Frontal cortex (tissue), 4 donors: ENCODE measurements at places on chromosomes 6 and 20.

DNA sequence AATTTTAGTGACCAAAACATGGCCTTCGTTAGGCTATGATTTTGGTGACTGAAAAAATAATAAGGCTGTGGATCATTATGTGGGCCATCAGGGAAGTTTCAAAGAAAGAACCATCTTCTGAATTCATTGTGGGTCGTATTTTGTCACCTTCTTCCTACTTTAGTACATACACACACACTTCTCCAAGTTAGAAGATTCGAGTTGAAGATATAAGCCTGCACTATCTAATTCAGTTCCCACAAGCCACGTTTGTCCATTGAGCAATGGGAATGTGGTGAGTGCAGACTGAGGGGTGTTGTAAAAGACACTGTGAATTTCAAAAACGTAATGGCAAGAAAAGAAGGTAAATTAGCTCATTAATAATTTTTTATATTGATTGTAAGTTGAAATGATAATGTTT lies 766.0 kb downstream of the KIF16B start:
- no peak for DNase-seq

GRCh38 chr6:38047562-38047961 lies 228.0 kb downstream of the ZFAND3 start:
- no peak for DNase-seq

DNA sequence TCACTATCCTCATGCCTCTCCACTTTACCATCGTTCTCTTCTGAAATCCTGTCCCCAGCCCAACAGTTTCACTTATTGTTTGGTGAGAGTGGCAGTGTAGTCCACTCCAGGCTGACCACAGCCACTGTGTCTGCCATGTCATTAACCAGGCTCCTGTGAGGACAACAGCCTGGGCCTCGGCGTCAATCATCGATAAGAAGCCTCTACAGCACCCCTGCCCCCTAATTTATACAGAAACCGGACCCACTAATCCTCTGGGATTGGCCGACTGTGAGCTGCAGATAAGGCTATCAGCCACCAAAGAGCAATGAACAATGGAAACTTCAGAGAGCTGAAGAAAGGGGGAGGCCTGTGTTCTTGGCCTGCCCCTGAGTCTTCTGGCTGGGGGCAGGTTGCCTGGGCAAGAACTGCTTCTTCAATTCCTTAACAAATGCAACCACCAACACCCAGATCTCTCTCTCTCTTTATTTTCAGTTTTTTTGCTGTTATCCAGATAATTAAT lies 3.4 kb downstream of the EGFL8 start:
- DNase-seq = no peak

- DNase-seq = no peak
Measured at GRCh38 chr6:22613051-22613450, 43.7 kb downstream of the HDGFL1 start.

- DNase-seq = no peak
Measured at GRCh38 chr6:158631678-158632537, 12.6 kb downstream of the DYNLT1 start.

DNA sequence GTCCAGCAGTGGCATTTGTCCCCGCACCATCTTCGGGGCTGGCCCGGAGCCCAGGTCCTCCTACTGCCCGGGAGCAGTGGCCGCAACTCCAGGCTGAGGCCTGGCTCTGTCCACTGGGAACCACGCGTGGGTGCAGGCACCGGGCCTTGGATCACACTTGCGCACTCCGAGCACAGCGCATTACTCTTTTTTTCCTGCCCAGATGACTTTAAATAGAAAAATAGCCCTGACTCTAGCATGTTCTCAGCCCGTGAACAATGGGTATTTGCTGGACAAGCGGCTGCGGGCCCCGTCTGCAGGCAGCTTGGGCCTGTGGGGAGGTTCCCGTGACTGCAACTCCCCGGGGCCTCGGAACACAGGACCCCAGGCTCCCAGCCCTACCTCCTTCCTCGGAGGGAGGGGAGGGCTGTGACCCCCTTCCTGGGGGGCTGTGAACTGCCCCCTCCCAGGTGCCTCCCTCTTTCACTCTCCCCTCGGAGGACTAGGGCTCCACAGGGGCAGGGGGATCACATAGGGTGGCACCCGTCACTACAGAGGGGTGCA lies 162.2 kb downstream of the TBXT start:
- no peak for DNase-seq

GRCh38 chr20:63106108-63106764 lies 99.5 kb upstream of the BHLHE23 start:
- DNase-seq = no peak

GRCh38 chr6:144317736-144318135 lies 32.6 kb downstream of the UTRN start:
- DNase-seq = no peak

GRCh38 chr20:21981597-21982344 lies 276.3 kb downstream of the PAX1 start:
- no peak for DNase-seq

GRCh38 chr6:42744351-42744893 lies 1.5 kb downstream of the TBCC start:
- no peak for DNase-seq

GRCh38 chr20:1569415-1569881 lies 11.9 kb upstream of the SIRPD start:
- DNase-seq = no peak

DNA sequence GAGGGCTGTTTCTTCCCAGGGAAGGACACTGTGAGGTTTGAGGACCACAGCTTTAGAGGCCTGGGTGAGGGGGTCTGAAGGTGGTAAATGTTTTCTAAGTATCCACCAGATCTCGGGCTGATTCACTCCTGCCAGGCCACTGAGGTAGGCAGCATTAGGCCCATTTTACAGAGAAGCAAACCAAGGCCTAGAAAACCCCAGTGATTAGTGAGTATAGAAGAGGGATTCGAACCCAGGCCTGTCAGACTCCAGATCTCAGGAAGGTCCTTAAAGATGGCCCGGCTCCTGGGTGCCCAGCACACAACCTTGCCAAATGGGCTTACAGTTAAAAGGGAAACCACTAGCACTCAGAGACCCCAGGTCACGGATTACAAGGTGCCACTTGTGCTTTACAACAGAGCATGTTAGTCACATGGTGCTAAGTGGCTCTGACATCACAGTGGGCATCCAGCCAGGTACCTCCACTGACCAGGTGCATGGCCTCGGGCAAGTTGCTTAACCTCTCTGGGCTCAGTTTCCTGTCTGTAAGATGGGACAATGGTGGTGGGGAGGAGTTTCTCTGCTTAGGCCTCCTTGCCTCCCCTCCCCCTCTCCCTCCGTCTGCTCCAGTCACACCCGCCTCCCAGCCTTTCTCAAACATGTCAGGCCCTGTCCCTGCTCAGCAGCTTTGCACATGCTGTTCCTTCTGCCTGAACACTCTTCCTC lies 18.8 kb upstream of the SIRPA start:
- DNase-seq = no peak

- no peak for DNase-seq
Measured at GRCh38 chr6:33974471-33974870, 170.7 kb upstream of the MLN start.

GRCh38 chr6:166704171-166704570 lies 77.1 kb upstream of the RPS6KA2 start:
- no peak for DNase-seq

- DNase-seq = no peak
Measured at GRCh38 chr20:18267815-18268214, 20.5 kb upstream of the ZNF133 start.

GRCh38 chr20:29874476-29875202 lies 1382.8 kb upstream of the DEFB115 start:
- peak; percentile 30 for DNase-seq

DNA sequence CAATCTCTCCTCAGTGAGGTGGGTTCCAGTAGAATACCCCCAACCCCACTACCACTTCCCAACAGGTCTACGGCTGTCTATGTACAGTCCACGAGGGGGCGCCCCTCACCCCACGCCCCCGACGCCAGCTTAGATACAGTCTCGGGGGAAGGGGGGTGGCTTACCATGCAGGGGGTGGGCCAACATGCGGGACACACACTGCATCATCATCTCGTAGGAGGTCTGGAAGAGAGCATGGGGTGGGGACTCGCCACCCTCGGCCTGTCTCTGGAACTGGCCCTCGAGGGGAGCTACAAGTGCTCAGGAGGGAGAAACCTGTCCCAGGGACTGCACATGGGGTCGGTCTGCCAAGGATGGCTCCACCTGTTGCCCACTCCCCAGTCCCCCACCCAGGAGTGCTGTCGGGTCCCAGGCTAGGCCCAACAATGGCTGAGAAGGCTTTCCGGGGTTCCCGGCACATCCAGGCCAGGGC lies 8.5 kb downstream of the MTCH1 start:
- no peak for DNase-seq

DNA sequence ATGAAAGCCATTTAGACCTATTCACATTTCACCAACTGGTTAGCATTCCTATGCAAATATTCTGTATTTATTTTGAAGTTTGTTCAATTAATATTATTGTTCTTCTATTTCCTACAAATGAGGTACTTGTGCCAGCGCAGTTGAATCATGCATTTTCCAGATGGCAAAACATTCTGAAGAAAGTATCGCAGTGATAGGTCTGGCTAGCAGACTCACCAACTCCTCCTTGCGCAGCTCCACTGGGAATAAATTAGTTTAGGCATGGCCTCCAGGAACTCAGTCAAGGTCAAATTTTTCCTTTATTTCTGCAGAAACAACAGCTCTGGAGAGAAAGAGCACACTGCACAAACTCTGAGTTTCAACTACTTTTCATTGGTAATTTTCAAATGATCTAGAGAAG lies 437.7 kb downstream of the COL12A1 start:
- no peak for DNase-seq

- no peak for DNase-seq
Measured at GRCh38 chr6:138837246-138837645, 41.4 kb downstream of the ECT2L start.

DNA sequence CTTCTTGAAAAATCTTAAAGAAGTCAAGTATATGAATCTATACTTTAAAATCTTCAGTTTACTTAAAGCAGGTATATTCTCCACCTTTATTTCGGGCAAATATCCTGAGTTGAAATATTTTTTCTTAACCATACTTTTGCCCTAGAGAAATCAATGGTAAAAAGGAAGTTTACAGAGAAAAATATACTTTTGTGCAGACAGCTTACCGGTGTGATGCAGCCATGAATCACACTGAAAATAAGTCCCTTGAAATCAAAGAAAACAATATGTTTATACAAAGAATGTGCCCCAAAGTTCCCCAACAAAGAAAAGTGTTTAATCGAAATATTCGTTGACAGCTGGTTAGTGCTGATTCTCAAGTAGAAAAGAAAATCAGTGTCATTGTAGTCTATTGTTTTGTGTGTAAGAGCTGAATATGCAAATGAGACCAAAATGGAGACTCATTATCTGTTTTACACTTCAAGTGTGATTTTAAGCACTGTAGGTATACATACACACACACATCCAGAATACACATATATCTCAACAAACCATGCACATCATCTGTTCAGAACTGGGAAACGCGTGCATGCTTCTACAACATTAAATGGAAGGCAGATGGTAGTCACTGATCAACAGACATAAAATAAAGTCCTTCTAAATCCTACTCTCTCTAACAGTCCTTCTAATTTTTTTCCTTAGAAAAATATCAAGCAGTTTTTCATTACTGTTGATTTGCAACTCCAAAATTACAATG lies 73.3 kb downstream of the BTBD9 start:
- DNase-seq = no peak
